ENCODE measurements at places on chromosomes 11 and 22. TPM values are rescaled to one million over a fixed set of nuclear protein-coding genes. Genes with fewer than 3 reads are reported as not detected.
A peak's percentile ranks its signal among the peaks of the same experiment; 100 is the strongest.

The SNX15 gene
- 15.5 TPM for total RNA-seq

The HTR3A gene
- total RNA-seq: 0.26 TPM

The SLC17A6 gene
- not detected for total RNA-seq

The APOC3 gene
- not detected for total RNA-seq

The OR2AG2 gene
- total RNA-seq: under 0.01 TPM

The PLAAT5 gene
- total RNA-seq: not detected

- no peak for DNase-seq
Measured at GRCh38 chr11:114813189-114813718, 134.9 kb downstream of the NXPE2 start.

- DNase-seq: no peak
Measured at GRCh38 chr11:35970445-35970844, 26.6 kb downstream of the LDLRAD3 start.

- no peak for DNase-seq
Measured at GRCh38 chr22:29658176-29658575, 54.7 kb downstream of the NF2 start.

GRCh38 chr11:73969091-73969490 lies 13.6 kb downstream of the UCP2 start:
- no peak for DNase-seq

- DNase-seq: peak; percentile 67
Measured at GRCh38 chr11:8023831-8024555, 36.9 kb downstream of the EIF3F start.

DNA sequence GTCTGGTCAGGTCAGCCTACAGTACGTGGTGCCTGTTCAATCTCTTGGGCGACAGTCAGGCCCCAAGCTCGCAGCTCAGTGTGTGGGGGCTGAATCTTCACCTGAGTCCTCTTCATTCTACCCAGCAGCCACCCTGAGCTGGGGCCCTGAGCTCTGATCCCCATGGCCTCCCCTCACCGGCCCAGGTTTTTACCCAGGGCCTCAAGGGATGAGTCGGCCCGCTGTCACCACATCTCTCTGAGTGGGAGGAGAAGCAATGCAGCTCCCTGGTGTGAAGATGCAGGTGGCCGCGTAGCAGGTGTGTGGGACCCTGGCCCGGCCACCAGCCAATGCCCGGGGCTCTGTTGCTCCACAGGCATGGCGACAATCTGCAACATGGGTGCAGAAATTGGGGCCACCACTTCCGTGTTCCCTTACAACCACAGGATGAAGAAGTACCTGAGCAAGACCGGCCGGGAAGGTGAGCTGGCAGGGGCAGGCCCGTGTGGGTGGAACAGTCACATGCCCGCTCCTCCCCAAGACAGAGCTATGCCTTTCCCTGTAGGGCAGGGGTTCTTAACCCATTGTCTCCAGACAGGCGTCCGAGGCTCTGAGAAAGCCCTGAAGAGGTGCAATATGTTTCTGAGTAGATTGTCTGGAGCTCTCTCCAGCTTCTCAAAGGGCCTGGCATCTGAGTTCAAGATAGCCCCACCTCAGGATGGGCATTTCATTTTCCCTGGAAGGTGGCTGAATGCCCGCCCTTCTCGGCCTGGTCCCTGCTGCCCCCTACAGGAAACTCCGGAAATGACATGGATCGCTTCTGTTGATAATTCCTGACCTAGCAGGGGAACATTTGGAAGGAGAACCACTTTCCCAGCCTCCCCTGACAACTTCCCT lies 26.9 kb downstream of the POLR3H start:
- DNase-seq: peak; percentile 74

- no peak for DNase-seq
Measured at GRCh38 chr11:19605520-19606371, 106.9 kb upstream of the NAV2 start.

DNA sequence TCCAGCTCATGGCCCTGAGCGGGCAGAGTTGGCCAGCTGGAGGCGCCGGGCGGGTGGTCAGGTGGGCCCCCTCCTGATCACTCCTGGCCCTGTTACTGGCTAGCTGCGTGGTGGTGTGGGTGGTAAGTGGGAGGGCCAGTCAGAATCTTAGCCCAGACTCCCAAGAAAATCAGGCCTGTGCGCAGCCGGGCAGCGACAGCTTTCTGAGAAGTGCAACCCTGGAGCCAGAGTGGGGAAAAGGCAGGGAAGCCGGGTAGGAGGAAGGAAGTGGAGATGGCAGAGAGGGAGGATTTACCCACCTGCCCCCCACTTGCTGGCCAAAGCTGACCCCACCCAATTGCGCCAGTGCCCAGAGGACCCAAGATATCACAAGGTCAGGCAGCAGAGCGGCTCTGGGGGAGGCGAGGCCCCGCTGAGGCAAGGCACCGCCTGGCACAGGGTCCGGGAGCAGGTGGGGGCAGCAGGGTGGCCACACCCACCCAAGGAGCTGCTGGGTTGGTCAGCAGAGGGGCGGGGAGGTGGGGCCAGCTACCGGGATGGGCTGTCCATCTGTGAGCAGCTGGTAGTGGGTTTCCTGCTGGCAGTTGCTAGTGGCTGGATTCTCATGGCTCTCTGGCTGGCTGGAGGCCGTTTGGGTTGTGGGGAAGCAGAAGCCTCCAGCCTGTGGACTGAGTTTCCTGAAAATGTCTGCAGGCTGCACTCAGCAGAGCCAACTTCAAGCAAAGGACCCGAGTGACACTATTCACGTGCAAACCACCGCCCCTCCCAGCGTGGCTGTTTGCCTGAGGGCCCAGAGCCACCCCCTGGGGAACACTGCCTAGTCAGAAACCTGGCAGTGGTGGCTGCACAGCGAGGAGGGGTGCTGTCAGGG lies 196.4 kb downstream of the IGLL1 start:
- no peak for DNase-seq

DNA sequence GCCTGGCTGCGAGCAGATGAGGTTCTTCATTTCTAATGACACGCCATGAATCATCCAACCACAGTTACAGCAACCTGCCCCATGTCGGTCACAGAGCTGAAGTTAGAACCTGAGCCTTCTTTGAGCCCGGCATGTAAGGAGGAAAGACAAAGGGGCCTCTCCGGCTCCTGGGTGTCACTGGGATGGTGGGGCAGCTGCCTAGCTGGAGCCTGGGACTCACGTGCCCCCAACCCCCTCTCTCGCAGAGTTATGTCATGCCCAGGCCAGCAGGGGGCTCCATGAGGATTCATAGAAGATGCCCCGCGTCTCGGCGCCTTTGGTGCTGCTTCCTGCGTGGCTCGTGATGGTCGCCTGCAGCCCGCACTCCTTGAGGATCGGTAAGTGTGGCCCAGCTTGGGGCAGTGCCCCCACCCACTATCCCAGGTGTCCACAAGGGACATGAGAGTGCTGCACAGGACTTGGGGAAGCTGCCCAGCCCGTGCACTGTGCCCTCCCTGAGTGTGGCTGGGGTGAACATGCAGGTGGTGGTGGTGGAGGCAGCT lies 148.5 kb downstream of the GRIK4 start:
- peak; percentile 59 for DNase-seq

Data from bronchial epithelial cell (primary cell).